CD4-positive, alpha-beta T cell treated with Interleukin-15 for 1 hour (primary cell): ENCODE measurements at places on chromosomes 3 and 15.
A peak's percentile ranks its signal among the peaks of the same experiment; 100 is the strongest.

DNA sequence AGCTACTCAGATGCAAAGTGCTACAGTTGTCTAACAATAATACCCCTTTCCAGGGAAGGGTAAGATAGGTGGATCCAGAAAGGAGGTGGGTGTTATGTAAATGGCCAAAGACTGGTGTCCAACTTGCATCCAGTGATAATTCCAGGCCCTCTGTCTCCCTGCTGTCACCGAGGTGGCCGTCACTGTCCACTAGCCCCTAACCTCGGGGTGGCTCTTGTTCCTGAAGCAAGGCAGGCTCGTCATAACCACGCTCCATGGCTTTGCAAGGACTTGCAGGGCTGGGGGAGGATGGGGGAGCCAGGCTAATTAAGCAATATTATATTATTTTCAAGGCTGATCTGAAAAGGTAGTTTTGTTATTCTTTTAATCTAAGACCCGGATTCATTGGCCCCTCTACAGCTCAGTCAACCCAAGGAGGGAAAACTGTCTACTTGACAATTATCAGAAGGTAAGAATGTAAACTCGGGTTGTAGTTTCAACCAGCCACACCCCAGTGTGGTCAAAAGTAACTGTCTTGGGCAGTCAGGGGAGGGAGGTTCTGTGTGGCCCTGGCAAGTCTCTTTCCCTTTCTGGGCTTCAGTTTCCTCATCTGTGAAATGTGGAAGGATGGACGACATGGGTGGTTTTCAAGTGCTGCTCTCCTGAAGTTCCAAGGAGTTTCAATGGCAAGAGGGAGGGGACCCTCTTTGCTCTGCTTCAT lies 220.1 kb upstream of the BHLHE40 start:
- DNase-seq = no peak

- no peak for DNase-seq
Observed at GRCh38 chr3:55804170-55805095, 317.3 kb upstream of the WNT5A start.

DNA sequence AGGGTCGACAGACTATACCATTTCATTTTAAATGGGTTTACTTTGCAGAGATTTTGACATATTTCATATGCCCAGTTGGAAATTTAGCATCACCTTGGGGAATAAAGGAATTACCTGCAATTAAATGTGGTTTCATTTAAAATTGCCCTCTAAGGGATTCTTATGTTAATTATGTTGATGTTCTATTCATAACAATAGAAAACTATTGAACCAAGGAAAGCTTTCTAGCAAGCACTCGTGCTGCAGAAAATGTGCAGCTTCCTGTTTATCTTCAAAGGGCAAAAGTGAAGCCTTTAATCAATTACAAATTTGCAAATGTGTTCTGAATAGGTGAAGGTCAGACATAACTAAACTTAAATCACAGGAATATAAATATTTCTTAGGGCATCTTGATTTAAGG lies 352.1 kb downstream of the CHST2 start:
- DNase-seq = no peak

DNA sequence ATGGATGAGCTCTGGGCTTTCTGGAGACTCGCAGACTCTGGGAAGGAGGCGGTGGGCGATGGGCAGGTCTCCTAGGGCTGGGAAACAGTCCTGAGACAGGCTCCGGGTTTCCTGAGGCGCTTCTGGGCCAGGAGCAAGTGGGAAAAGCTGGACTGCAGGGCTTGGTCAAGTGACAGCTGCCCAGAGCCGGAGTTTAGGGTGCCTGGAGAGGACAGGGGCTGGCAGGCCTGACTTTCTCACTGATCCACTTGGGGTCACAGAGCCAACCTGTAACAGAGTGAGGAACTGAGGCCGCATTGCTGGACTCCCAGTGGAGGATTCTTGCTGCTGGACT lies 107.9 kb downstream of the APBA2 start:
- DNase-seq = no peak

DNA sequence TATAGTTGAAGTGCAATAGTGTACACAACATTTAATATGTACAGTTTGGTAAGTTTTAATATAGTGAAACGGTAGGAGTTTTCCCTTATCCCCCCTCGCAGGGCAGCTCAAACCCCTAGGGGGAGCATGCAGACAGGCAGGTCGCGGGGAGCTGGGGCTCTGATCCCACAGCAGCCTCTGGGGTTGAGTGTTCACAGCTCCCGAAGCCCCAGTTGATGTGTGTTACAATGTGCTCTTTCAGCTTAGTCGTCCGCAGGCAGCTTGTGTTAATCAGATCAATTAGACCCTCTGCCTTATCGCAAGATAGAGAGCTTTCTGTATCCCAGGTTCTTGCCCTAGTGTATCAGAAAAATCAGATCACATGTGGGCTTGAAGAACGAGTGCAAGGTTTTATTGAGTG lies 143.1 kb upstream of the CHRNA7 start:
- no peak for DNase-seq

DNA sequence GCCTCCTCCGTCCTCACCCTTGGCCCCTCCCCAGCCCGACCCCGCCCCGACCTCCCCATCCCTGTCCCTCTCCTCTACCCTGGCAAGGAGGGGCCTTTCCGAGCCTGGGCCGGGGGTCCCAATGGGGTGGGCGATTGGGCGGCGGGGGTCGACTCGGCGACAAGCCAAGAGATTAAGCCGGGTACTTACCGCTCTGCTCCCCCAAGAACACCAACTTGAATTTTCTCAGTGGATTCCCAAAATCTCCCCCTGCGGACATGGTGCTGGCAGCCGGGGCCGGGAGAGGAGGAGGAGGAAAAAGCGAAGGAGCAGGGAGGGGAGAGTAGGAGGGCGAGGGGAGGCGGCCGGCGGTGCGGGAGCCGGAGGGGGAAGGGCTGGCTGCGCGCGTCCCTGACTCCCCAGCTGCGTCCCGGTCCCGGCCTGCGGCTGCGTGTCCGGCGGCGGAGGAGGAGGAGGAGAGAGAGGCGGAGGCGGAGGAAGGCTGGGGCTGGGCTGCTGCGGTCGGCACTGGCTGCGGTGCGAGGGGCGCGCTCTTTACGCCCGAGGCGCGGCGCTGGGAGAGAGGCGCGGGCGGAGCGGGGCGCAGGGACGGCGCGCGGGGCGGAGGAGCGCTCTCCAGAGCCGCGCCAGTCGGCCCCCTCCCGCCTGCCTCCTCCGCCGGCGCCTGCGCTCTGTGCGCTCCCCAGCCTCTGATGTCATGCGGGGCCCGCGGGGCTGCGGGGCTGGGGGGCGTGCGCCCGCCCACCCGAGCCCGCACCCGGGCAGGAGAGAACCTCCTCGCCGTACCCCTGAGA lies at the start of gene RAB6B:
TSS of gene RAB6B (minus strand) at position 675 of the 794 bp plus-strand sequence. CDS start at position 259, 416 bp downstream.
- DNase-seq = no peak

GRCh38 chr3:33060609-33061337 lies 36.2 kb downstream of the GLB1 start:
- DNase-seq = peak; percentile 43

GRCh38 chr15:79977431-79978054 lies 6.5 kb upstream of the BCL2A1 start:
- DNase-seq = peak; percentile 69

DNA sequence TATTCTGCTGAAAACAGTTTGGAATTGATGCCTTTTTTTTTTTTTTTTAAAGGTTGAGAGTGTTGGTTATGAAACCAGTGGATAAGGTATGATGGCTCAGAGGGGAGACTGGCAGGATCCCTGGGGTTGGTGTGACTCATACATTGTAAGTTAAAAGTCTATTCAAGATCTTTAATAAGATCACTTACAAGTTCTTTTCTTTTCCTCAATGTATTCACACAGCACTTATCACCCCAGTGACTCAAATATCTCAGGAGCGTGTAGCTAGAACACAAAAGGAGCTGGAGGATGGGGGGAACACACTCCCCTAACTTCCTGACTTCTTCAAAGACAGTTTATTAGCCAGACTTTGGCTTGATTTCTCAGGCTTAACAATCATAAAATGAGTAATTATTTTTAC lies 285.3 kb downstream of the SV2B start:
- DNase-seq = no peak

DNA sequence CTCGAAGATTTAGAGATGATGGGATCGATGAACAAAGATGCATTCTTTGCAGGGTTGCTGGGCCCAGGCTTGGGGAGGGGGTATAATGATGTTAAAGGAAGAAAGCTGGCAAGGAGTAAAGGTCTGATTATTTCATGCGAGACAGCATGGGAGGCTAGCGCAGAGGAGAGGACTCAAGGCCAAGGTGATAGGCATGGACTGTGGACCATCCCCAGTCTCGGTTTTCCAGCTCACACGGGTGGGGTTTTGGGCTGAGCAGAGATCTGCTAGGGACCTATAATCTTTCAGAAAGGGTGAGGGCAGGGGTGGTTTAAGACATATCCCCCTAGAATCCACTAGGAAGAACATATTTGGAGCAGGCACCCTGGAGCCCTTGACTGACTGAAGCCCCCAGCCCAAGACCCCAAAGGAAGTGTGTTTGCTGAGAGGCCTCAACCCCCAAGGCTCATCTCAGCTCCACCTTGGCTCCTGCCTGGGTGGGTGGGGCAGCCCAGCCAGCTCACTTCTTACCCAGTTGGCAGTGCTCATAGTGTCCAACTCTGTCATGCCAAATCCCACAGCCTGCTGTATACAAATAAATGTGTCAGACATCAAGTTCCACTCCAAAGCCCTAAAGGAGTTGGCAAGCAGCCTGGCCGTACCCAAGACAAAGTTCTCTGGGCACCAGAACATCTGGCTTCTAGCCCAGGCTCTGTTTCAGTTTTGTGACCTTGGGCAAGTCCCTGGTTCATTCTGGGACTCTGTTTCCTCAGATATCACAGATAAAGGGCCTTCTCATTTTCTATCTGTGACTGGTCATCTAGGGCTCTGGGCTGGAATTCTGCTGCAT lies 17.9 kb downstream of the ACSBG1 start:
- no peak for DNase-seq

DNA sequence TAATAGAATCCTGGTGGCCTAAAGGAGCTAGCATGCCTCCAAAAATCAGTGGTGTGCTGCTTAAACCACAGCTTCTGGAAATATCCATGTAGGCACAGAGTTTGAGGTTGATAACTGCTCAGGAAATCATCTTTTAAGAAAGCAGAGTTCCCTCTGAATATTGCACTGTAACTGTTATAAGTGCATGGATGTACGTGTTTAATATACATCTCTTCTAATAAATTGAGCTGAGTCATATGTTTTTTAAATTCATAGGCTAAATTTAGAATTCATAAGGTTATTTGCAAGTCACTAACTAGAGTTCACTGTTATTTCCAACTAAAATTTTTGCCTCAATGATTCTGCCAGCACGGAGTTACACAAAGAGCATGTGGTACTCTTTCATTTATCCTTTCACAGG lies 68.9 kb downstream of the MYH15 start:
- no peak for DNase-seq

DNA sequence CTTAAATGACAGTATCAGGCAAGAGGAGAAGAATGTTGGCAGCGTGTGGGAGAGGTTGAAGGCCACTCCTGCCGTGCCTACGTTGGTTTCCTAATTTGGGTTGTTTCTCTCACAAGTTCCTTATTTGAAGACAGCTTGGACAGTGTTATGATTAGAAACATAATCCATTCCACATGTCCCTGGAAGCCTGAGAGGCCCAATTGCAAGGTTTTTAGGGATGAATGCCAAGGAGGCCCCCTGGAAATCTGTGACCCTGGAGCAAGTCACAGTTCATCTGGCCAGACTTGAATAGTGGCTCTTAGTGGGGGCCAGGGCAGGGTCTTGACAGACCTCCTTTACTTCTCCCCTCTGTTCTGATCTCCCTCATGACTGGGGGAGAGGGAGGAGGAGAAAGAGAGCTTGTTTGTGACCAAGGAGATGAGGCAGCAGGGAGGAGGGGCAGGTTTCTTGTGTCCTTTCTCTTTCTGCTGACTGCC lies 584.4 kb upstream of the TBL1XR1 start:
- no peak for DNase-seq

GRCh38 chr15:59349680-59350420 lies 22.8 kb downstream of the MYO1E start:
- peak; percentile 20 for DNase-seq

- DNase-seq = peak; percentile 62
Observed at GRCh38 chr15:59138243-59138642, 33.3 kb downstream of the CCNB2 start.

- DNase-seq = no peak
Observed at GRCh38 chr15:46556010-46556409, 921.2 kb downstream of the SQOR start.

DNA sequence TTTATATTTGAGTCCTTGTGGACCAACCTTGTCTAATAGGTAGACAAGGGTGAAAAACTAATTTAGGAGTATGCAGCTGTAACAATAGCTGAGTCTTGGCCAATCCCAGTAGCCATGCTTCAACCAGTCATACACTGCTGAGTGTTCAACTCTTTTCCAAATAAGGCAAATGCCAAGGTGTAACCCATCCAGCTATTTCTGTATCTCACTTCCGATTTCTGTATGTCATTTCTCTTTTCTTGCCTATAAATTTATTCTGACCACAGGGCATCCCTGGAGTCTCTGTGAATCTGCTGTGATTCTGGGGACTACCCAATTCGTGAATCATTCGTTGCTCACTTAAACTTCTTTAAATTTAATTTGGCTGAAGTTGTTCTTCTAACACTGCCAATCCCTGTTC lies 93.2 kb downstream of the MAGI1 start:
- DNase-seq = no peak

- no peak for DNase-seq
Observed at GRCh38 chr15:27342991-27343390, 372.0 kb downstream of the GABRG3 start.

- no peak for DNase-seq
Observed at GRCh38 chr3:74295479-74295878, 319.0 kb downstream of the CNTN3 start.

DNA sequence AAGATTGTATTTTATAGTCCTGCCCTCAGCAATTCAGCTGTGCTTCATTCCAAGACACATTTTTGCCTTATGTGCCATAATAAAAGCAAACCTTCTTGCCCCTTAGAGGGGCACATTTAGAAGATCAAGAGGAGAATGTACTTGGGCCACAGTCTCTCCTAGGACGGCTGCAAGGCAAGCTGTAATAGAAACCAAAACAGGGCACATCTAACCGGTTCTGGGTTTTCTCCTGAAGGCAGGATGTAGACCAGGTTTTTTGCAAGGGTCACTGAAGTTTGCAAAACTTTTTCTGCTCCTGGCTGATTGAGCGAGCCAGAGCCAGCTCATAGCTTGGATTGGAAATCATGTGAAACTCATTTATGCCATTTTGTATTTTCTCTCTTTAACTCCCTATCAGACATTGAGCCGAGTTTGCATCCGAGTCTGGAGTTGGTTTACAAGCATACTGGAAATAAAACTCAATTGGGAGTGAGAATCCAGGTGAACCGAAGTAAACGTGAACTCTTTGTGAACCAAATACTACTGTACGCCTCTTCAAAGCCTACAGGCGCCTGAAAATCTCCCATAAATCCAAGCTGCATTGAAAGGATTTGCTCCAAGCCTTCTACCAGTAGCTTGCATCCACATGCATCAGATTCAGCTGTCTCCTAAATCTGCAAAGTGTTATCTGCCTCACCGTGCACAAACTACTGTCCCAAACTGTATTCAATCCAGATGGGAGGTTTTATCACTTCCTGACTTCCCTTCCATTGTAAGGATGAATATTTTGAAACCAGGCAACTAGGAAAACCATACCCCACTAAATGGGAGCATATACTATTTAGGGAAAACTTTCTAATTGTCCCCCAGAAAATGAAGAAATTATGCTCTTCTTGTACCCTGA lies 60.9 kb upstream of the TSC22D2 start:
- no peak for DNase-seq

- DNase-seq = no peak
Observed at GRCh38 chr3:112503304-112503972, 4.2 kb upstream of the BTLA start.
